ENCODE measurements at places on chromosomes 2 and 18. TPM values are rescaled to one million over a fixed set of nuclear protein-coding genes. Genes with fewer than 3 reads are reported as not detected.

CXCR1 gene
- not detected for total RNA-seq

LCT gene
- not detected for total RNA-seq

KLHL29 gene
- 6.8 TPM for total RNA-seq

PDE1A gene
- total RNA-seq, result 0.07 TPM

DNAJC5G gene
- not detected for total RNA-seq

SKOR2 gene
- total RNA-seq, result not detected

LIMS2 gene
- total RNA-seq, result 0.26 TPM

SH2D6 gene
- total RNA-seq, result 0.26 TPM

STK17B gene
- total RNA-seq, result 22.1 TPM

TTN gene
- total RNA-seq, result 0.03 TPM

MYCN gene
- not detected for total RNA-seq

SERPINB11 gene
- total RNA-seq, result not detected
